ENCODE measurements at places on chromosomes 7 and 10.

DNA sequence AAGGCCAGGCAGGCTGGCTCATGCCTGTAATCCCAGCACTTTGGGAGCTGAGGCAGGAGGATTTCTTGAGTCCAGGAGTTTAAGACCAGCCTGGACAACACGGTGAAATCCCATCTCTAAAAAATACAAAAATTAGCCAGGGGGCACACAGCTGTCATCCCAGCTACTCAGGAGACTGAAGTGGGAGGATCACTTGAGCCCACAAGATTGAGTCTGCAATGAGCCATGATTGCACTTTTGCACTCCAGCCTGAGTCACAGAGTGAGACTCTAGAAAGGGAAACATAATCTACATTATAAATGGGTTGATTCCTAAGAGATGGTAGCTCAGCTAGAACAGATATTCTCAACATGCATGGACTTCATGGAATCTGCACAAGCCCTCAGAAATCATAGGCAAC, 6.3 kb upstream of the LIPF start:
- DNase-seq, result no peak

- no peak for DNase-seq
Measured at GRCh38 chr10:78442836-78443550, 409.3 kb downstream of the RPS24 start.

DNA sequence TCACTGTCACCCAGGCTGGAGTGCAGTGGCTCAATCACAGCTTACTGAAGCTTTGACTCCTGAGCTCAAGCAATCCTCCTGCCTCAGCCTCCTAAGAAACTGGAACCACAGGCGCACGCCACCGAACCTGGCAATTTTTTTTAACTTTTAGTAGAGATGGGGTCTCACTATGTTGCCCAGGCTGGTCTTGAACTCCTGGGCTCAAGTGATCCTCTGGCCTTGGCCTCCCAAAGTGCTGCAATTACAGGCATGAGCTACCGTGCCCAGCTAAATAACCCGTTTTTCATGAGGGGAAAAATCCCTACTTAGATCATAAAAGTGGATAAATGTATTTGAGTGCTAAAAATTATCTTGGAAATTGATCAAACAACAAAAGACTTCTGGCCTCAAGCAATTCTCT, 200.5 kb upstream of the IMMP2L start:
- DNase-seq, result no peak

- DNase-seq, result no peak
Measured at GRCh38 chr7:22154143-22154529, 202.8 kb downstream of the RAPGEF5 start.

DNA sequence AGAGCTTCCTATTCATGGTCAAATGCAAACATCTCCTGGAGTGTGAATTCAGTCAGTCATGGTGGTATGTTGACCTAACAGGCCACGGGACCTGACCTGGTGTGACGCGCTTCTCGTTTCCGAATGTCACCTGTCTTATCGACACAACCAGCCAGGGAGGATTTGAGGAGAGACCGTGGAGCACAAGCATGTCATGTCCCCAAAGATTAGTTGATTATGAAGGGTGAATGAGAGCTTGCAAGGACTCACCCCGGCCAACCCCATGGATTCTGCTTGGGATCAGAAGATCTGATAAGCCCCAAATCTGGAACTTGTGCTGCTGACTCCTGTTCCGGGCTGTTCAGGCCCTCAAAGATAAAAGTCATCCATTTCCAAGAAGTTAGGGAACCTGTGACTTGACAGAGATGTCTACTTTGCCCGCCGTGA, 10.5 kb downstream of the ADRA2A start:
- no peak for DNase-seq

DNA sequence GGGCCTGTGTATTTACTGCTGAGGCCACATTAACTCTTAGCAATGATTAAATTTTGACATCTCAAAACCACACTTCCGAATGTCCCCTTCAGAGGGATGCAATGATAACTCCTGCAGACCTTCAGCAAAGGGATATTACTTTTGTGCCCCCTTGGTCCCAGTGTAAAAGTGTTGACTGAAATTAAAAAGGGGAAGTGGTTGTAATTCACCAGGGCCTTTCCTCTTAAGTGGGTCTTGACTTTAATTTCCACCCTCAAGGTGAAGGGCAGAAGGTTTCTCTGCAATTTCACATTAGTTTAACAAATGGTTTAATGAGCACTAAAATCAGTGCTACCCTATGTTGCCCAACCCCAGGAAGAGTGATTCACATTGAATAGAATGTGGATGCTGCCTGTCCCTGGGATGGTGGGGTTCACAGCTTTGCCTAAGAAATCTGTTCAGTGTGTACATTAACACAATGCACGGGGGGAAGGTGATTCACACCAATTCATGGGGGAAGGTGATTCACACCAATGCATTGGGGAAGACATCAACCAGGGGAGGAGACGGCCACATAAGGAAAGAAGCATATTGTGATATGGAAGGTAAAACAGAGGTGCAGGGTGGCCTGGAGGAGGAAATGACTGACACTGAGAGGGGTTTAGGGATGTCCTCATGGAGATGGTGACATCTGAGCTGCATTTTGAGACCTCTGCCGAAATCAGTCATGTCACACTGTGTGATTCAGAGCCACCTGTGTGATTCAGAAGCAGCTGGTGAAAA, 19.4 kb upstream of the TNS3 start:
- no peak for DNase-seq

DNA sequence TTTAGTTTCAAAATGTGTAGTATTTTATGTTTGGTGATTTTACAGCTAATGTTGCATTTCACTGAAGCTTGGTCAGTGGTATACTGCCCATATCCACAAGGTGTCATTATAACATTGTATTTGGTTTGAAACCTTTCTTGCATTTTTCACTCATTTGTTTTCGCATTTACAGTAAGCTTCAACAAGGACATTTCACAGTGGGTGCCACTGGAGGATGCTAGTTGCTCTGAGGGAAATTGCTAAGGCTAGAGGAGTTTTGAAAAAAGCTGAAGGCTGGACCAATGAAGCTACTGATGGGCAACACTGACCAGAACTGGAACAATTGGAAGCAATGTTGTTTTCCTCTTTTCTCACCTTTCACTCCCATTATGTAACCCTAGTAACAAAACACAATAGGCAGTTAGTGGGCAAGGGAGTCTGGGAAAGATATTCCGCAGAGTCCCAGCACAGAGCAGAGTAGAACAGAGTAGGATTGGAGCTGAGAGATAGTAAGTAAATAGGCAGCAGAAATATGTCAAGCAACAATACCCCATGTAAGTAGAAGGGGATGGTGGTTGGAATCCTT, 23.6 kb upstream of the SRI start:
- DNase-seq, result no peak

- no peak for DNase-seq
Measured at GRCh38 chr10:33155720-33156638, 178.5 kb downstream of the NRP1 start.

- no peak for DNase-seq
Measured at GRCh38 chr7:6360841-6361240, 86.9 kb downstream of the DAGLB start.

DNA sequence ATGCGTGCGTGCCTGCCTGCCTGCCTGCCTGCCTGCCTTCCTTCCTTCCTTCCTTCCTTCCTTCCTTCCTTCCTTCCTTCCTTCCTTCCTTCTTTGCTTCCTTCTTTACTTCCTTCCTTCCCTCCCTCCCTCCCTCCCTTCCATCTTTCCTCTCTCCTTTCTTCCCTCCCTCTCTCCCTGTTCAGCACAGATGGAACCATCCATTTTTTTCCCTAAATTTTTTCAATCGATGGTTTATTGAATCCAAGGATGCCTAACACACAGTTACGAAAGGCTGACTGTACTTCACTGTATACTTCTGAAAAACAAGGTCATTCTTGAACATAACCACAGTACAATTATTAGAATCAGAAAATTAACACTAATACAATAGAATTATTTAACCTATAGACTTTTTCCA, 53.8 kb downstream of the ABCA13 start:
- DNase-seq, result no peak

GRCh38 chr7:43248961-43249822, 136.7 kb downstream of the HECW1 start:
- no peak for DNase-seq

GRCh38 chr10:120459185-120459584, 2.2 kb downstream of the PLPP4 start:
- DNase-seq, result no peak

- DNase-seq, result no peak
Measured at GRCh38 chr10:122495406-122496340, 34.3 kb downstream of the HTRA1 start.

GRCh38 chr7:5417106-5418071, 6.2 kb downstream of the TNRC18 start:
- DNase-seq, result no peak

- DNase-seq, result no peak
Measured at GRCh38 chr10:102535481-102536147, 31.8 kb downstream of the SUFU start.

DNA sequence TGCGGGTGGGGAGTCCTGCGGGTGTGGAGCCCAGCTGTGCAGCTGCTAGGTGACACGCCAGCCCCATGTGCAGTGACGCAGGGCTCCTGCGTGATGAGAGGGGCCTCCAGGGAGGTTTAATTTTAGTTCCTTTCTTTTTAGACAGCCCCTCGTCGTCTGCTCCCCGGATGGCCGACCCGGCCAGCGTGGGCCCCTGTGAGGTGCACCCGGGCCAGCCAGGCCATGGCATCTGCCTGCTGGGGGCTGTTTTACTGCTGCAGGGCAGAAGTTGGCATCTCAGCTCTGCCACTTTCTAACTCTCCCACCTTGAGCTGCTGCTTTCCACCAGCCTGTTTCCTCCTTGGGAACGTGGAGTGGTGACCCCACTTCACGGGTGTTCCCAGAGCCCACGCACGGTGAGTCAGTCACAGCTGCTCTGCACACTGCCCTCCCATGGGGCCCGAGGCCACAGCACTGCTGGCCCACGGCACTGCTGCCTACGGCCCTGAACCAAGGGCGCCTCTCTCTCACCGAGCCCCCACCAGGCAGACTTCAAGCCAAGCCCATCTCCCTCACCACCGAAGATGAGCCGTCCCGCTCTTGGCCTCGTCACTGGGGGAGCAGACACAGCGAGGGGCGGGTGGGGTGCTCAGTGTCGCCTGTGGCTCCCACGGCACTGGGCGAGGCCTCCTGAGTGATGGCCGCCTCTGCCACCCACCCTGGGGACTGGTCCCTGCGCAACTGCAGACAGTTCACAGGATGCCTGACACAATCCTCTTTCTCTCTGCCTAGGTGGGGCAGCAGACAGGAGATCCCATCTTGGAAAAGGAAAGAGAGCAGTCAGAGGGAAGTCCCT, 21.3 kb downstream of the CYP2W1 start:
- DNase-seq, result no peak

DNA sequence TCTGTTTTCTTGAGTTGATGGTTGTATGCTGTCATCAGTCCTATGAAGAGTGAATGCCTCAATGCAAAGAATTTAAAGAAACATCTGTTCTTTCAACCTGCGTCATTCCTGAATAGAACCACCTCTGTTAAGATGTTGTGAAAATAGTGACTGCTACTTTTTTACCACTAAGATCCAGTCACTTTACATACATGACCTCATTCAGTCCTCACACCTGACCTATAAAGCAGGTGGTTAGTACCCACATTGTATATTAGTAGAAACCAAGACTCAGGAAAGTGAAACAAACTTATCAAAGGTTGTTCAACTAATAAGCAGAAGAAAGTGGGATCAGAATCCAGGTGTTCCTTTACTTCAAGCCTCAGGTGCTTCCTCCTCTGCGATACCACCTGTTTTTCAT, 64.8 kb downstream of the ITGB8 start:
- DNase-seq, result no peak

DNA sequence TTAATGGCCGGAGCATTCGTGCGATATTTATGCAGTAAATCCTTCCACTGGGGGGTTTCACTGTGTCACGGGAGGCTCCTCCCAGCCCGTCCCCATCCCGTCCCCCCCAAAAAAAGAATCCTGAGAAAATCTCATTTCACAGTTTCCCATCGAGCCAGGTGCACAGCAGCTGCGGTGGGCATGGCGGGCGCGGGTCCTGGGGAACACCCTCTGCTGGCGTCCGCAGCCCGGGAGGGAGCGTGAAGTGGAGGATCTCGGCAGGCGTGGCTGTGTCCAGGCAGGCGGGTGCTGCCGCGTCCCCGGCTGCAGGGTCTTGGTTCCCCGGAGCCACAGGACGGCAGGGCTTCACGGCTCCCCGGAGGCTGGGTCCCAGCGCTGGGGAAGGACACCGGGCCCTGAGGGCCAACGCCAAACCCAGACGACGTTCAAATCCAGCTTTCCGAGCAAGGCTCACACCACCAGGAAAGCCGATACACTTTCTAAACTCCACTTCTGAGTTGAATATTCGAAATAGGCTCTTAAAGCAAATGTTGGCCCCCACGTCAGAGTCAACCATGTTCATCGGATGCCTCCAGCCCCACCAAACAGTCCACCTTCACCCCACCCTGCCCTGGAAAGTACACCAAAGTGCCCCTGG, 55.7 kb downstream of the PDGFA start:
- DNase-seq, result no peak

DNA sequence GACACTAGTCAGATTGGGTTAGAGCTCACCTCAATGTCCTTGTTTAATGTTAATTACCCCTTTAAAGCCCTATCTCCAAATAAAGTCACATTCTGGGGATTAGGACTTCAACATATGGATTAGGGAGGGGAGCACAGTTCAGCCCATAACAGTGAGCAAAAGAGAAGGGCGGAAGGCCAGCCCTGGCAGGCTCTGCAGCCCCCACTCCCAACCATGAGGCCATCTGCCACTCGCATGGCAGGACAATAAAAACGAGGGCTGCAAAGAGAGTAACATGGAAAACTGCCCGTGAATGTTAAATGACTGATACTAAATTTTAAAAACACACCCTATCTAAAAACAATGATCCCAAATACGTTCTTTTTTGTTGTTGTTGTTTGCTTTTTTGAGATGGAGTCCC, 38.7 kb downstream of the RGS10 start:
- DNase-seq, result no peak

DNA sequence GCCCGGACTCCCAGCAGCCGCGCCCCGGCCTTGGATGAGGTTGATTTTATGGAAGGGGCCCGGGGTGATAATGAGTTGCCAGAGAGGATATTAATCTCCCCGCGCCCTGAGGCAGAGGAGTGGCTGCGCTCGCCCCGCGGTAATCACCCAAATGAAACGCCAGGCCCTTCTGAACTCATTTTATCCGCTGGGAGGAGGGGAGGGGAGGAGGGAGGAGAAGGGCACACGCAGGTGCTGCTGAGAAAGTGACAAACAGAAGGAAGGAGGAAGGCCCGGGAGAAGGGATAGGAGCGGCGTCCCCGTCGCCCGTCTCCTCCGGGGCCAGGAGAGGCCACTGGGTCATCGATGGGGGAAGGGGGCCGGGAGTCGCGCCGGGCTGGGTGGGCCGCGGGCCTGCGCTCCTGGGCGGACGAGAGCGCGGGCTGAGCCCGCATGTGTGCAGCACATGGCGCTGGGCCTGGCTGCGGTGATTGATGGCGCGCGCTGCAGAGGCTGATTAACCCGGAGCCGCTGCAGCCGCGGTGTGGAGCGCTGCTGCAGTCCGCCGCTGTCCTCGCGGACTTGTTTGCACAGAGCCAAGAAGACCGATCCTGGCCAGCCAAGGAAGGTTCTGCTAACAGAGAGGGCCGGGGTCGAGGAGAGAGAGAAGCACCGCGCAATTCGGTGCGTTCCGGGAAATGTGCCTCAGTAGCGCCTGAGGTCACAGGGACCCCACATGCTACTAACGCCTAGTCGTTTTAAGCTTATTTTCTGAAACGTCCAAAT, 6.5 kb downstream of the MNX1 start:
- DNase-seq, result no peak
